Activated T-helper 1 cell treated with Interleukin-2 at 50 U/mL for 16 hours (primary cell): ENCODE measurements at places on chromosomes 5 and 9.
A peak's percentile ranks its signal among the peaks of the same experiment; 100 is the strongest.

GRCh38 chr9:110148384-110148783 is 59.6 kb downstream of the C9orf152 start:
- DNase-seq = no peak

GRCh38 chr5:109275919-109276318 is 133.9 kb downstream of the PJA2 start:
- no peak for DNase-seq

DNA sequence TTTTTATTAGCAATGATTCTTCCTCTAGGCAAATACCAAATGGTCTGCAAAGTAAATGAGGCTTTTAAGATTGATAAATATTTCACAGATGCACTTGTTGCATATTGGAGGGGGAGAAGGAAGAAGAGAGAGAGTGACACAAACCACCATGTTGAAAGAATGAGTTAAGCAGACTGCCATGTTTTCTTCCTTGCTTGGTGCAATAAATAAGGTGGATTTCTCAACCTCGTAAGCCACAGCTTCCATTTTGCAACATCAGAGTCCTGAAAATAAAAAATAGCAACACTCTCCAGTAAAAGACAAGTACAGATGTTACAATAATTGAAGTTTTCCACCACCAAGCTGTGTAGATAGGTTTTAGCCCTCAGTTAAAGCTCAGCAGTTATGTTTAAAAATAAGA is 202.9 kb downstream of the SGCD start:
- no peak for DNase-seq

GRCh38 chr9:38621434-38622287 is 1.3 kb upstream of the ANKRD18A start:
- peak; percentile 30 for DNase-seq

DNA sequence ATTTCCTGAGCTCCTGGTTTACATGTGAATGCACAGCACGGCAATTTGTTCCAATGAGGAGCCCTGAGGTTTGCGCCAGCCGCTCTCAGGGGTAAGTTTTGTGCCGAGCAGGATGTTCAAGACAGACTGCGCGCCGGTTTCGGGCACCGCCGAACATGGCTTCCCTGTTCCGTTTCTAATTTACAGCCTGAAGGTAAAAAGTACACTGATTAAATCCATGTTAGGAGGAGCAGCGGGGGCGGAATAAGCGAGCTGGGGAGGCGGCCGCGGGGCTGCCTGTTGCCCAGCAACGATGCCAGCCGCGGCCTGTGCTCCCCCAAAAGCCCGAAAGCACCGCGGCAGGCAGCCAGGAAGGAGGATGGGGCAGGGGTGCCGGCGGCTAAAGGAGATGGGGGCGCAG is 6.4 kb downstream of the SOWAHA start:
- DNase-seq = no peak

GRCh38 chr5:167812871-167813270 is 478.6 kb upstream of the WWC1 start:
- no peak for DNase-seq
